ENCODE measurements at places on chromosomes 2 and 18.

GRCh38 chr18:62585274-62586150, 62.7 kb downstream of the ZCCHC2 start:
- no peak for DNase-seq

DNA sequence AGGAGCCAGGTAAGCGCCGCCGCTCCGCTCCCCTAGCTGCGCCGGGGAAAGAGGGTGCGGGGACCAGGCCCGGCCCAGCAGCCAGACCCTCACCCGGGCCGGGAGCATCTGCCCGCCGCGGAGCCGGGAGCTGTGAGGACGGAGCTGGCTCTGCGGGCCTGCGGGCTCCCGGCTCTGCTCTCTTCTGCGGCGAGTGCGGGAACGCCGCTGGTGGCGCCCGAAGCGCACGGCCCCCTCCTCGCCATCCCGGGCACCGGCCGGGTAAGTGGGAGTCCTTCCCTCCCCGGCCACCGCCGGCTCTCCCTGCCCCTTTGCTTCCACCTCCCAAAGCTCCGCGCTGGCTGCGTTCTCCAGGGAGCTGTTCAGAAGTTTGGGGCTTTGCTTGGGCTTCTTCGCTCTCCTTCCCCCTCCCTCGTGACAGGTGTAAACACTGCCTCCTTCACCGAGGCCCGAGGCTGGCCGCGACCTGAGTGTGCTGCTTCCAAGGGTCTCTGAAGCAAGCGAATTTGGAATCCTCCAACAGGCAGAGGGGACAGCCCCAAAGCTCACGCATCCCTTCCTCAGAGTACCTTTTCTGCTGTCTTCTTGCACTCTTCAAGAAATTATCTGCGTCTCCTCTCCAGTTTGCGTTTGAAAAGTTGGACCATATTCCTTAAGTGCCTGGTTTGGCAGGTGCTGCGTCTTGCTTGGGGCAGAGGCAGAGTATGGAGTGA, 632 bp downstream of the AFTPH start:
- DNase-seq: peak; percentile 30

DNA sequence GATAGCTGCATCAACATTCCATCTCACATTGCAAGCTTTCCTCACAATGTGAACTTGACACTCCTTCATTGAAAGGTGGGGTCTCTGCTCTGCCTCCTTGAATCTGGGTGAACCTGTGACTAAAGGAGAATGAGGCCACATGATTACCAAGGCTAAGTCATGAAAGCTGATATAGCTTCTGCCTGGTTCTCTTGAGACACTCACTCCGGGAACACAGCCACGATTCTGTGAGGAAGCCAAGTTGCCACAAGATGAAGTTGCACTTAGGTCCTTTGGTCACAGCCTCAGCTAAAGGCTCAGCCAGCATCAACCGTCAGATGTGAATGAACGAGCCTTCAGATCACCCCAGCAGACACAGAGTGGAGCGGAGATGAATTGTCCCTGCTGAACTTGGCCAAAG, 94.7 kb upstream of the FAM136A start:
- no peak for DNase-seq

DNA sequence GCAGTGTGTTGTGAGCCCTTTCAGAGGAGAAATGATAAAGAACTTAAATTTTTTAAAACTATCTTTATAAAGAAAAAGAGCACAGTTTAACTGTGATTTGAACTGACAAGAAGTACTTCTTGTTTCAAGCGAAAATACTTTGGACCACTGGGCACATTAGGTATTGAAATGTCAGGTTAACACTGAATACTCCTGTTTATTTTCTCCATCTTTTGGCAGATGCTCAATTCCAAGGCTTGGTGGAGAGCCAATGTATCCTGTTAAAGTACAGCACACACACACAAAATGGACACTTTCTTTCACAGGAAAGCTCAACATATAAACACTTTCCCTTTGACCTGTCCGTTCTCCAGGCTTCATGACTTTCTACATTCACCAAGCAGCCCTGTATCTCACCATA, 32.6 kb upstream of the SP3 start:
- no peak for DNase-seq

DNA sequence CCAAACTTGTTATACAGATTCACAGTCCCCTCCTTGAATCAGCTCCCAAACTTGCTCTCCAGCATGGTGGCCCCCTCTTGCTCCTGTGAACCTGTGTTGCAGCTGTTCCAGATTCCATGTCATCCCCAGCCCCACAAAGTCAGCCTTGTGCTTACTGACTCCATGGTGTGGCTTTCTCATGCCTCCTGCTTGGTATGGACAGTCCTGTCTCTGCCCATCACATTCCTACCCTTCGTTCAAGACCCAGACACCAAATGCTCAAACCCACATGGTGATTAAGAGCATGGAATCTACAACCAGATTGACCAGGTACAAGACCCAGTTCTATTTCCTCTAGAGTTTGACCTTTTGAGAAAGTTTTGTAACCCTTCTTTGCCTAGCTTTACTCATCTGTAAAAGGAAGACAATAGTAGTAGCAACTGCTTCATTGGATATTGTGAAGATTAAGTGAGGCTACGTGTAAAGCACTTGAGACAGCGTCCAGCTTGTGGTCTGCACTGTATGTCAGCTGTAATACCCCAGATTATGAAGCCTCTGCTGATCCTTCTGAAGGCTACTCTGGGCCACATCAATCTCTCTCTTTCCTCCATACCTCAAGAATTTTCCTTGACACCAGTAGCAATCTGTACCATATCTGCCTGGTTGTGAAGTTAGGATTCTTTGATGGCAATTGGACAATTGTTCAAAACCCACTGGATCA, 146.4 kb upstream of the HAAO start:
- DNase-seq: no peak

GRCh38 chr2:133422931-133423351, 145.3 kb downstream of the NCKAP5 start:
- DNase-seq: peak; percentile 85

GRCh38 chr2:129164220-129164949, 815.1 kb upstream of the RAB6C start:
- no peak for DNase-seq

DNA sequence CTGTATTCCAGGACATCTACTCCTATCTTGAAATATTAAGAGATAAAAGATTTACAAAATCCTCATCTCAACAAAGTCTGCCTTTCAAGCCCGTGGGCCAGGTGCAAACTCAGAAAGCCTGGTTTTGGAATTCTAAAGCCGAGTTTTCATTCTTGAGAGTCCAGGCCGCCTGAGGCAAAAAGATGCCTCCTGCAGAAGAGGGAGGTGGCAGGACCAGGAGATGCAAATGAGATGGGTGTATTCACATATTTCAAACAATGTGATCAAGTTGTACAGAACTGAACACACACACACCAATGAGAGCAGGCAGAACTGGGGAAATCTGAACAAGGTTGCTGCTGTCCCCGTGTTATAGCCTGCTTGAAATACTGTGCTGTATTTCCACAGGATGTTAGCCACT, 7.7 kb upstream of the HS6ST1 start:
- DNase-seq: no peak

DNA sequence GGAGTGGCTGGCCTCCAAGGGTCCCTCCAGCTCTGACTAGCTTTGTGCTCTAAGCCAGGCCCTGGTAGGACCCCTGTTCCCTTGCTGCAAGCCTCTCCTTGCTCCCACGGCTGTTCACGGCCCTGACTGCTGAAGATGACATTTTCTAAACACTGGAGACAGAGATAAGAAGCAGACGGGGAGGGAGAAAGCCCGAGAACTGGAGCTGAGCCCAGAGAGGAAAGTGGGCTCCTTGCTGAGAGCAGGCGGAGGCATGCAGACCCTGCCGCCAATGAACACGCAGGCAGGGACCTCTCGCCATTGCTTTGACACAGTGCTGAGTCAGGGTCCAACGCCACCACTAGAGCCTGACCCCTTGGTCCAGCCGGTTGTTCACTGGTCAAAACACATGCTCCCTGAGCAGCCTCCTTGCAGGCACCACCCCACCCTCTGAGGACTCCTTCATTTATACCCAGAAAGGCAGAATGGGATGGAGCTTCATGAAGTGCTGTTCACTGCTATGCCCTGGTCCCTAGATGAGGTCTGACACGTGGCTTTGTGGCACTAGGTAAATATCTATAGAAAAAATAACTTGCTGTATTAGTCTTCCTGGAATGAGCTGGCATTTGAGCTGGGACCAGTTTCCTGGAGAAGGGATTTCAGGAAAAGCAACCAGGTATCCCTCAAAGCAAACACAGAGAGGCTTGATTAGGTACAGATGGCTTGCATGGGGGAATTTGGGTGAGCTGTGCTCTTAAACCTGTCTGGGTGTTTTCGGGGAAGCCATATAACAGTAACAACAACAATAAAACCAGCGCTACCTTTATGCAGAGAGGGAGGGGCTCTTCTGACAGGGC, 65.7 kb downstream of the MCFD2 start:
- peak; percentile 91 for DNase-seq

GRCh38 chr18:35337286-35337685, 6.9 kb downstream of the ZNF24 start:
- no peak for DNase-seq

GRCh38 chr2:225182126-225182525, 139.9 kb upstream of the DOCK10 start:
- no peak for DNase-seq

- no peak for DNase-seq
Measured at GRCh38 chr2:240601831-240602160, 15.3 kb downstream of the CAPN10 start.

DNA sequence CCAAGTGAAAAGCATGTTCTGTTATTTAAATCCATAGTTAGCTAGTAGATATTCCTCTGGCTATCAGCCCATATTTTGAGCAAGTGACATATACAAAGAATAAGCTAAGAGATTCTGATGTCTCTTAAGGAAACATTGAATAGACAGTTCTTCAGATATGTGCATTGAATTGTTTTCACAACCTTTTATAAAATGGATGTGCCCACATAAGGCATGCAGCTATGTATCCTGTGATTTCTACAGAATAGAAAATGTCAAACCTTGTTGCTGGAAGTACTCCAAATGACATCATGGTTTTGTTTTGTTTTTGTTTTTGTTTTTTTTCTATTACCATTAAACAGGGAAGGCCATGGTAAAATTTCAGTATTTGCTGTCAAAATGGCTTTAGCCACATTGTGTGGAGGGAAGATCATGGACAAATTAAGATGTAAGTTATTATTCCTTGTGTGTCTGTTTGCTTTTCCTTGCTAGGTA, 95.8 kb downstream of the DTNA start:
- DNase-seq: no peak

GRCh38 chr2:214836568-214836967, 27.1 kb upstream of the BARD1 start:
- peak; percentile 3 for DNase-seq

DNA sequence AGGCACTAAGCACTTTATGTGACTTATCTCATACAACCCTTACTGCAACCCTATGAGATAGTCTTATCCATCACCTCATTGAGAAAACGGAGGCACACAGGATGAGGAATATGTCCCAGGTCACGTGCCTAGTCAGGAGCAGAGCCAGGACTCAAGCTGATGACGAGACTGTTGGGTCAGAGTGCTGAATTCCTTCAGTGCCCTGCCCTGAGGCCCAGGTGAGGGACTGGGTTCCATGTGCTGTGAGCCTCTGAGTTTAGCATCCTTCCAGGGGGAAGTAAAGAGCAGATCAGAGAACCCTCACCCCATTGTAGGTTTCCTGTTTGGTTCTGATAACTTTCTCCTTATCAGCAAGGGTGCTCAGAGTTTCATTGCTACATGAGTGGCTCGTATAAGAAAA, 11.7 kb upstream of the EDAR start:
- no peak for DNase-seq

DNA sequence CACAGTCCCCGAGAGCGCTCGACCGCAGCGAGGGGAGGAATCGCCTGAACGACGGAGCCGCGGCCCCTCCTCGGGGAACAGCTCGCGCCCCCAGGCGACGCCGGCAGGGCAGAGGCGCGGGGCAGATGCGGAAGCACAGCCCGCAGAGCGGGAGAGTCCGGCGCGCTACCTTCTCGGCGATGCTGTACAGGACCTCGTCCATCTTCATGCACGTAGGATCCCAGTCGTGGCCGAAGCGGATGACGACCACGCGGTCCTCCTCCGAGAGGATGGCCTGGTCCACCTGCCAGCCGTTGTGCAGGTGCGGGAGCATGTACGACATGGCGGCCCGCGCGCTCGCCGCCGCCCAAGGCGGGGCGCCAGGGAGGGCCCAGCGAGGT, 302 bp downstream of the TXNL4A start:
- peak; percentile 45 for DNase-seq

- no peak for DNase-seq
Measured at GRCh38 chr2:11559786-11560155, 25.9 kb downstream of the GREB1 start.

DNA sequence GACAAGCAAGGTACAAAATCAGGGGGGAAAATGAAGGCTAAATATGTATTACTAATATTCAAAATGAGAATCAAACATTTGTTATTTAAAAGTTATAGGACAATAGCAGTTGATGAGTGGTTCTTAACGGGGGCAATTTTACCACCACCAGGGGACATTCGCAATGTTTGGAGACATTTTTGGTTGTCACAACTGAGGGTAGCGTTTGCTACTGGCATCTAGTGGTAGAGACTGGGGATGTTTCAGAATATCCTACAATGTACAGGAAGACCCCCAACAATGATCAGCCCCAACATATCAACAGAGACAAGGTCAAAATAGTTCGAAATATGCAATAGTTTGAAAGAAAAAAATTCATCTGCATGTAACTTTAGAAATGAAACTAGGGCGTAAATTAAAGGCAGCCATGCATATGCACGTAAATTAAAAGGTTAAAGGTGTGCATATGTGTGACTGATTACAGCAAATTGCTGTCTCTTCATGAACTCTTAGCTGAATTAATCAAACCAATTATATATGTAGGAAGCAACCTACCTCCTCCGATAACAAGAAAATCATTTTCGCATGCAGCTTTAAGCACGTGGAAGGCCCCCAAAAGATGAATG, 61.2 kb upstream of the CUL3 start:
- peak; percentile 10 for DNase-seq

GRCh38 chr2:57180042-57180567, 866.5 kb upstream of the VRK2 start:
- peak; percentile 66 for DNase-seq

DNA sequence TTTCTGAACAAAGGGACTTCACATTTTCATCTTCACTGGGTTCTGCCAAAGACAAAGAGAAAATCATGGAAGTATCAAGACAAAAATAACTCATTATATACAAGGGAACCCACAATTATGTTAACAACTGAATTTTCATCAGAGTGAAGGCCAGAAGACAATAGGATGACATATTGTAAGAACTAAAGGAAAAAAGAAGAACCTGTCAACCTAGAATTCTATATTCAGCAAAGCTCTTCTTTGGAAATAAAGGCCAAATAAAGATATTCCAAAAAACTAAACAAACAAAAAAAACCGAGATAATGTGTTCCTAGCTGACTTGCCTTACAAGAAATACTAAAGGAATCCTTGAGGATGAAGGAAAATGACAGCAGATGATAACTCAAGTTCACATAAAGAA, 10.3 kb upstream of the ZCCHC2 start:
- DNase-seq: no peak

- DNase-seq: peak; percentile 71
Measured at GRCh38 chr18:50986360-50987087, 18.7 kb downstream of the ELAC1 start.

- DNase-seq: no peak
Measured at GRCh38 chr18:7749510-7749981, 182.4 kb downstream of the PTPRM start.

DNA sequence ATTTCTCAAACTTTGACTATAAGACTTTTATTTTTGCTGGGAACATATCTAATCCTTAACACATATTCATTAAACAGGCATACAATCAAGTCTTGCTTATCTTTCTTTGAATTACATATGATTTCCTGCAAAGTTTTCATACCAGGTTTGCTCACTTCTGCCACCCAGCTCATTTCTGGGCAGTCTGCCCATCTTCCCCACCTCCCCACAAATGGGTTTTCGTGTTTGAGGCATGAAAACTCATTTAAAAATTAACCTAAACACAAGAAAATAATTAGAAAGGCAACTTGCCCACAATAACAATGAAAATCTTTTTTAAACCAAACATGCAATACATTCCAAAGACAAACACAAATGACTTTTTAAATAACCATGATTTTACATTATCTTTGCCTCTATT, 3.4 kb downstream of the CHST9 start:
- DNase-seq: no peak

All from M059J (cell line).